ENCODE measurements at places on chromosomes 16 and 17.
A peak's percentile ranks its signal among the peaks of the same experiment; 100 is the strongest.

GRCh38 chr17:50180620-50181019 is 14.8 kb downstream of the SGCA start:
- DNase-seq = no peak

DNA sequence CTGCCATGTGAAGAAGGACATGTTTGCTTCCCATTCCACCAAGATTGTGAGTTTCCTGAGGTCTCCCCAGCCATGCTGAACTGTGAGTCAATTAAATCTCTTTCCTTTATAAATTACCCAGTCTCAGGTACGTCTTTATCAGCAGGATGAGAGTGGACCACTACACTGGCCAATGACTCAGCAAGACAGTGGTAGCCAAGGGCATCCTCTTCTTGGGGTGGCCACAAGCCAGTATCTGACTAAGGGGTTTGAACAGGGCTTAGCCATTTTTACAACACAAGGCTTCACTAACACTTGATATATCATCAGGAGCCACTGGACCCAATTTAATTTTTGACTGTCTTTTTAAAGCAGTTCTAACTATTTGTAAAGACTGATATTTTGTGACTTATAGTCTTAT is 21.1 kb upstream of the KRT24 start:
- DNase-seq = no peak

- no peak for DNase-seq
These were observed 263.7 kb upstream of the RPL38 start for GRCh38 chr17:73939806-73940205.

DNA sequence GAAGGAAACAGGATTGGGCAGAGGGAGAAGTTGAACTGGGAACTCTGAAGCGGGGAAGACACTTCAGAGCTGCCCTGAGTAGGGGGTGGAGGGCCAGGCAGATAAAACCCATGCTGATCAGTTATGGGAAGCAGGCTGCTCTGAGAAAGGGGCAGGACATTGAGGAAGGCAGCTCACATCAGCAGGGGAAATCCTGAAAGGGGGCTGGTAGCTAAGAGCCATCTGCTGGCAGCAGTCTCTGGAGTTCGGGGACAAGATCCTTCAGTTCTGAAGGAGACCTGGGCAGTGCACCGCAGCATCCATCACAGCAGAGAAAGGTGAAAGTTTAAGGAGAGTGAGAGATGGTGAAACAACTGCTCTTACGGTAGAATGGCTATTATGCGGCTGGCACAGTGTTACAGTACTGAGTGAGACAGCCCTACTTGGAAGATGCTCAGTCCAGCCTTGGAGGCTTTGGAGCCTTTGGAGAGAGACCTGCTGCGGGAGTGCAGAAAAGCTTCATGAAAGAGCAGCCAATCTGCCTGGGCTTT is 5.4 kb upstream of the KIF18B start:
- no peak for DNase-seq

GRCh38 chr17:36540696-36541095 is 4.0 kb upstream of the GGNBP2 start:
- no peak for DNase-seq

DNA sequence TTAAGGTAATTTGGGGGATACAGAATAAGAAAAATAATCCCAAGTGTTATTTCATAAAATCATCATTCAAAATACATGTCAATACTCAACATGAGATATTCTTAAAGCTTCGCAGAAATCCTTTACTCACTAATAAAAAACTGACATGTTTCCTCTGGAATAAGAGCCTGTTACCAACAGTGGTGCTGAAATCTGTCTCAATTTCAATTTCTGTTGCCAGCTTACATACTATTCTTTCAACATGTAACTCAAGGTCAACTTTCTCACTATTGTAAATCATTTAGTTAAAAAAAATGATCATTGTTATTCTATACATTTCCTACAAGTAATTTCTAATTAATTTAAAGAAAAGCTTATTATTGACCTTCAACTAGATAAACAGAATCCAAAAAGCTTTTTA is 67.9 kb downstream of the CEP95 start:
- no peak for DNase-seq

GRCh38 chr16:13835387-13835786 is 84.6 kb upstream of the ERCC4 start:
- DNase-seq = no peak

- DNase-seq = no peak
These were observed 83.3 kb upstream of the ZKSCAN2 start for GRCh38 chr16:25340973-25341372.

DNA sequence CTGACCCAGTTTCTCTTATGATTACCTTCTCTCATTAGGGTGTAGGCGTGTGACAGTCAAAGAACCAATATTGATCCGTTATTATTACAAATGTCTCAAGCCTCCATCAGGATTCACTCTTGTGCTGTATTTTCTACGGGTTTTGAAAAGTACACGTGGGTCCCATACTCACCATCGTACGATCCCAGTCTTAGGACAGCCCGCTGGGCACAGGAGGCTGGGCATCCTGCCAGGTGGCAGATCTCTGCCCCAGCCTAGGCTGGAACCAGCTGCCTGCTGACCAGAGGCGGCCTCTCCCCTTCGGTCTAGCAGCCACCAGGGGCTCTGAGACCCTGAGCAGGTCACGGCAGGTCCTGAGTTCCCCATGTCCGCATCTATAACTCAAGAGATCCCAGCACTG is 2.0 kb upstream of the METRNL start:
- no peak for DNase-seq

DNA sequence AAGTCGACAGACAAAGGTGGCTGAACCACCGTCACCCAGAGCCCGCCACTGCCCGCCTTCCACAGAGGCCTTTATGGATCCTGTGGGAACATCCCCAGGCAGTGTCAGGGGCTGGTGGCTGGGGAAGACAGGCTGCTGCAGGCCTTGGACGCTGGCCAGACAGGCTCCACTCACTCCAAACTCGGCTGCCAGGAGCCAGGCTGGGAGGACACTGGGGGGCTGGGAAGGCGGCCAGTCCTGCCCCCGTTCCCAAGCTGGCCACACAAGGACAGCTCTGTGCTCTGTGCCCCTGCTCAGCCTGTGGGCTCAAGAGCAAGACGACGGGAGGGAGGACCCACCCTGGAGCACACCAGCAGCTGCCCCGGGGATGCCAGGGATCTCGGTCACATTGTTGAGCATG is 7.6 kb upstream of the LCAT start:
- no peak for DNase-seq

- DNase-seq = no peak
These were observed 18.5 kb downstream of the SEC14L5 start for GRCh38 chr16:4976611-4977145.

DNA sequence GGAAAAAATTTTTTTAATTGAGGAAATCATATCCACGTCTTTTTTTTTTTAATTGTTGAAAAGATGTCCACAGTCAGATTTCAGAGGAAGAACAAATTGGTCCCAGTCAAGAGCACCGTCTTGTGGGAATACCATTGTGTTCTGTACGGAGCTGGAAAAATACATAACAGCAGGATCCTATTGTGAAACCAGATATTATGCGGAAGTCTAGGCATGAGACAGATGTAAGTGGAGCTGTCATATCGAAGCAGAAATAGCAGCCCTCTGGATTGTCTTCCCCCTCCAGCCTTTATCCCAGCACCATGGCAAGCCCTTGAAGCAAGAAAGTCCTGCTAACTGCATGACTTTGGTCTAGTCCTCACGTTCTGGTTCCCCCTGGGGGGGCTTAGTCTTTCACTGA is 391.6 kb upstream of the ASIC2 start:
- DNase-seq = no peak

GRCh38 chr17:20073055-20073979 is 64.2 kb downstream of the SPECC1 start:
- peak; percentile 49 for DNase-seq

GRCh38 chr16:1108299-1109252 is 12.5 kb upstream of the C1QTNF8 start:
- no peak for DNase-seq

DNA sequence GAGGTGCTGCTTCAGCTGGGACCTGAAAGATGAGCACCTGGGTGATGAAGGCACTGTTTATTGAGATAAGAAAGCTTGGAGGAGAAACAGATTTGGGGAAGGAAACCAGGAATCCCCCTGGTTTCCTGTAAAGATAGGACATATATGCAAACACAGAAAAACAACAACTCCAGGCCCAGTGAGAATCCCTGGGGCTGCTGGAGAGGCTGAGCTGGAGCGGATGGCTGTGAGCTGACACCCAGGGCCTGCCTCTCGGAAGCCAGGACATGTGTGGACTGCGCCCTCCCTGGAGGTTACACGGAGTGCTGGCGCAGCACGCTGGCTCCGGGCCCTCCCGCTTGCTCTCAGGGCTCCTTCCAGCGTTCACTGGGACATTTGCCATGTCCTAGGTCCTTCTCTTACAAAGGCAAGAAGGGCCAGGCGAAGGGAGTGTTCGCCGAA is 57.5 kb downstream of the CYB5B start:
- no peak for DNase-seq

DNA sequence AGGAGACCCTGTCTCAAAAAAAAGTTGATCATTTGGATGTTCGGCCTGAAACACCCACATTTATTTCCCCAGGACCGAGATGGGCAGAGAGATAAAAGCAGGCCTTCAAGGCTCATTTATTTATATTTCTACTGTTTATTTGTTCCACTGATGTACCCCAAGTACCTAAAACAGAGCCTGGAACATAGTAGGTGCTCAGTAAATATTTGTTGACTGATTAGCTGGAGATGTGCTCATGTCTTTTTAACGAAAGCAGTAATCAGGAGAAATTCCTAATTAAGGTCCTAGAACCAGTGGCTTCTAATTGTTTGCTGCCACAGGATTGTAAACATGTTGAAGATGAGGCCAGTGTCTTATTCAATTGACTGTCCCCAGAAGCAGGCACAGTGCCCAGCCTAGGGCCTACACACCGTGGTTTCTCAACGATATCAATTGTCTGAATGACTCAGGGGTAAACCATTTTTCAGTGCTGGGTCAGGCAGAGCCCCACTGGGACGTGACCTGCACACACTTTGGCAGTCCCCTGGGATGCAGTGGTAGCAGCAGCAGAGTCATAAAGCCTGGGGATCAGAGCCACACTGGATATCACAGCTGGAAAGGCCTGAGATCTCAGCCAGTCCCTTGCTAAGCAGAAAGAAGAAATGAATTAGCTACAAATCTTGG is 34.8 kb downstream of the SOST start:
- no peak for DNase-seq

- no peak for DNase-seq
These were observed 142.2 kb downstream of the CCDC182 start for GRCh38 chr17:57602896-57603295.

DNA sequence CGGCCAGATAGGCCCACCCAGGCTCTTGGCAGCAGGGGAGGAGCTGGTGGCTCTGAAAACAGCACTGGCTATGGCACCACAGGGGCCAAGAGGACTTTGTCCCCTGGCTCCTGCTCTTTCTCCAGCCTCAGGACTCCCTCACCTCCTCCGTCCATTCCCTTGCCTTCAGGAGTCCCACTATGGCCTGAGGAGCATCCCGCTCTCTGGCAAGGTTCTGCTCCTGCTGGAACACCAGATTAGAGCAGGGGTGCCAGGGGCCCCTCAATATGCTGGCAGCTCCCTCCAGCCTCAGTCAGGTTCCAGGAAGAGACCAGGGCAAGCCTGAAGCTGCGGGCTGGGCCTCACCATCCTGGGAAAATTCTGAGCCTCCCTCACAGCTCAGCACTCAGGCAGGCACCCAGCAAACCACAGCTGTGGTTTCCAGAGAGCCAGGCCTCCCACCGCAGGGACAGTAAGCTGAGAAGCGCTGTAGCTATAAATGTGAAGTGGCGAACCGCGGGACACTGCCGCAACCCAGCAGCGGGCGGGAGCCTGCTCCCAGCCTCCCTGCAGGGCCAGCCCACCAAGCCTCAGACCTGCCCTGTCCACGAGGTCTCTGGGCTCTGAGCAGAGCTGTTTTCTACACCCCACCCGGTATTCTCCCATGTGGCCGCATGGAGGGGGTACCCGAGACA is 25.7 kb downstream of the C17orf100 start:
- DNase-seq = no peak

DNA sequence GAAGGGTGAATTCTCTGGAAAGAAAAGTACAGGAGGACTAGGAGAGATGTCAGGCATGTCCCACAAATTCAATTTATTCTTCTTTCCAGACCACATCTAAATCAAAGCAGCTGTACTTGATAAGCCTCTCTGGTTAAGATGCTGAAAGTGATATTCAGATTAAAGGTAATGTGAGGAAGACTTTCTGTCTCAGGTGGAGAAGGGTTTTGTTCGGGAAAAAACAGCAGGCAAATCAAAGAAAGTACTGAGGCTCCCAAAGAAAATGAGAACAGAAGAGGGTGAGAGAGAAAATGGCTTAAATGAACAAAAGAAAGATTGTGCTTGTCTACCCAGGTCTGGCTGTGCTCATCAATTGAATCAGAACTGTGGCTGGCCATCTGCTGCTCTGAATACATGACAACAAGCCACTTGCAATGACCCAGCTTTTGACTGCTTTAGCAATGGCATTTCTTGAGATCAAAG is 55.6 kb downstream of the MMD start:
- DNase-seq = no peak

GRCh38 chr17:44198721-44199552 is 747 bp downstream of the ATXN7L3 start:
- DNase-seq = peak; percentile 53

DNA sequence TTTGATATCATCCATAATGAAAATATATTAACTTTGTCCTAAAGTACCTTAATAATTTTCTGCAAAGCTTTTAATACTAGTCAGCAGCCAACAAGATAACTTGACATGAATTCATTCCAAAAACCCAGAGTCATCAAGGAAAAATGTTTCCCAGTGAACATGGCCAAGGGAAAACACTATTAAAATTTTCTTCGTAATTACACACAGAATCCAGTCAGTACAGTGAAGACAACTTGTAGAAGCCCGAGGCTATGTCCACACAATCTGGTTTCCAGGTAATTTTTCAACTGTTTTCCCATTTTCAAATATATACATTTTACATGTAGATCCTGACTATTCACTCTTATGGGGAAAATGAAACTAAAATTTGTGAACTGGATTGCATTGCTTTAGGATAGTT is 600.9 kb downstream of the CDH8 start:
- no peak for DNase-seq

GRCh38 chr16:78333808-78334207 is 234.4 kb downstream of the WWOX start:
- no peak for DNase-seq

GRCh38 chr16:68636064-68636560 is 9.0 kb upstream of the CDH3 start:
- DNase-seq = no peak

GRCh38 chr17:65780111-65780510 is 218.7 kb upstream of the AXIN2 start:
- no peak for DNase-seq

GRCh38 chr17:72399023-72399607 is 278.3 kb downstream of the SOX9 start:
- no peak for DNase-seq

DNA sequence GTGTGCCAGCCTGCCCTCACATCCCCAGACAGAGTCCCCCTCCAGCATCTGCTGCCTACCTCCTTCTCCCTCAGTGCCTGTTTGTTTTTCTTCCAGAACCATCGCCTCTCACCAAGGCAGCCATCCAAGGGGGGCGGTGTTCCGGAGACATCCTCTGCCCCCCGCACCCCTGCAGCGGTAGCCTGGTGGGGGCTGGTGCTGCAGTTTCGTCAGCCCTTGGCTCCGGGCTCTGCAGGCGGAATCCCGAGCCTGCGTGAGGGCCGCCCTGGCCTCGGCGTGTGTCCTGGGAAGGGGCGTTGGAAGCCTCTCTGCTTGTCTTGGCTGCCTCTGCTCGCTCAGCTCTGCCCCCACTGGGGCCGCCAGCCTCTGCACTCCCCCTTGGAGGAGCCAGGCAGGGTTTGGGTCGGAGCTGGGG is 126.0 kb upstream of the CIBAR2 start:
- no peak for DNase-seq

Measured in activated CD4-positive, alpha-beta T cell treated with anti-CD3 and anti-CD28 coated beads, Interleukin-2, amount 50 U/mL, for 48 hours (primary cell).